ENCODE measurements at places on chromosomes 12 and 14.
A peak's percentile ranks its signal among the peaks of the same experiment; 100 is the strongest.

DNA sequence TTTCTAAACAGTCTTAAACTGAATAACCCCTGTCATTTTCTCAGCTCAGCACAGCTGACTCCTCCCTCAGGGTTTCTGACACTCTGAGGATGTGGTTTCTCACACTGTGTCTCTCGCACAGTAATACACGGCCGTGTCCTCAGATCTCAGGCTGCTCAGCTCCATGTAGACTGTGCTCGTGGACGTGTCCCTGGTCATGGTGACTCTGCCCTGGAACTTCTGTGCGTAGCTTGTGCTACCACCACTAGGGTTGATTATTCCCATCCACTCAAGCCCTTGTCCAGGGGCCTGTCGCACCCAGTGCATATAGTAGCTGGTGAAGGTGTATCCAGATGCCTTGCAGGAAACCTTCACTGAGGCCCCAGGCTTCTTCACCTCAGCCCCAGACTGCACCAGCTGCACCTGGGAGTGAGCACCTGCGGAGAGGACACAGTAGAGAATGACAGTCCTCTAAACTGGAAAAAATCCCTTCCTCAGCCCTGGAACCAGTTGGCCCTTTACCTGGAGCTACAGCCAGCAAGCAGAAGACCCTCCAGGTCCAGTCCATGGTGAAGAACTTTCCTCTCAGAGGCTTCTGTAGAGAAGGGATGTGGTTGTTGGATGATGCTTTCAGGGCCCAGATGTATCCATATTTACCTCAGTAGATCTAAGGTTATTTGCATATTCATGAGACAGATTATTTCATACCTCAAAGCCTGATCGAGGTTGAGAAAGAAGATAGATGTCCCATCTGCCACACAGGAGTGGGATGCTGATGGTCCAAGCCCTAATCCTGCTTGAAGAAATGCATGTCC, 984.8 kb downstream of the TMEM121 start:
- no peak for DNase-seq

- DNase-seq = no peak
Measured at GRCh38 chr12:93090731-93091172, 161.7 kb upstream of the EEA1 start.

DNA sequence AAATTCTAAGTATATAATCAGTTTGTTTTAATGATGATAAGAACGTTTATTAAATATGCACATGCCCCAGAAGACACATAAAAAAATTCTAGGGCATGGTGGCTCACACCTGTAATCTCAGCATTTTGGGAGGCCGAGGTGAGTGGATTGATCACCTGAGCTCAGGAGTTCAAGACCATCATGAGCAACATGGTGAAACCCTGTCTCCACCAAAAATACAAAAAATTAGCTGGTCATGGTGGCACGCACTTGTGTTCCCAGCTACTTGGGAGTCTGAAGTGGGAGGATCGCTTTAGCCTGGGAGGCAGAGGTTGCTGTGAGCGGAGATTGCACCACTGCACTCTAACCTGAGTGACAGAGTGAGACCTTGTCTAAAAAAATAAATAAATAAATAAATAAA, 4.0 kb downstream of the CD69 start:
- no peak for DNase-seq

- DNase-seq = no peak
Measured at GRCh38 chr14:99320621-99321235, 48.7 kb upstream of the BCL11B start.

DNA sequence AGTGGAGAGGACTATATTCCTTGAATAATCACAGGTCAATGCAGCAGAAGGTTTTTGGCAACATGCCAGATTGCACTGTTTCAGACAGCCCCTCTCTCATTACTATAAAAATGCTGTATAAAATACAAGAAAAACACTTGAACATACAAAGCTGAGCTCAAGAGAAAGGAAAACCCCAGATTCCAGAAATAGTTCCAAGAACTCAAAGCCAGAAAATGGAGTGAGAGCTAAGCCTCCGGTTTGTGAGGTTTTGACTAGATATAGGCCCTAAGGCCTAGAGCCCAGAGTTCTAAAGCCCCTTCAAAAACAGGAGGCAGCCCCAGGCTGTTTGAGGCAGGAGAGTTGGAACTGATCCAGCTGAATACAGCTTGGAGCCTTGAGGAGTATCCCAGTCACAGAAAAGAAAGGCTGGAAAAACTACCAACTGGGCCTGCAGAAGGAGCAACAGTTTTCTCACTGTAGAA, 29.4 kb upstream of the ACTN1 start:
- no peak for DNase-seq

- DNase-seq = peak; percentile 33
Measured at GRCh38 chr12:64611341-64612284, 1.3 kb downstream of the RASSF3 start.

GRCh38 chr14:68103853-68104252, 284.3 kb downstream of the RAD51B start:
- no peak for DNase-seq

DNA sequence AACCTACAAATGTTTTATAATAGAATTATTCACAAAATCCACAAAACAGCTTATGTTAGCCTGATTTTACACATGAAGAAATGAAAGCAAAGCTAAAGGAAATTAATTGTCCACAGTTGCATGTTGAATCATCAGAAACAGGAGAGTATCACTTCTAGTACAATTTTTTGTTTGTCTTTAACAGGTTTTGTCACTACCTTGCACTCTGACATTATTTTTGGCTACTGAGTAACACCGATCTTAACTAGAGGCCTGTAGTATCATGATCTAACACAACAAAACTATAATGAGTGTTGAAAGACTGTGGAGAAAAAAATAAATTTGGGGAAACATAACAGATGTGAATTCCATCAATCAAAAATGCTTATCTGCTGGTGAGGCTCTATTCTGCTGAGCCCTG, 60.1 kb downstream of the TAOK3 start:
- DNase-seq = no peak

DNA sequence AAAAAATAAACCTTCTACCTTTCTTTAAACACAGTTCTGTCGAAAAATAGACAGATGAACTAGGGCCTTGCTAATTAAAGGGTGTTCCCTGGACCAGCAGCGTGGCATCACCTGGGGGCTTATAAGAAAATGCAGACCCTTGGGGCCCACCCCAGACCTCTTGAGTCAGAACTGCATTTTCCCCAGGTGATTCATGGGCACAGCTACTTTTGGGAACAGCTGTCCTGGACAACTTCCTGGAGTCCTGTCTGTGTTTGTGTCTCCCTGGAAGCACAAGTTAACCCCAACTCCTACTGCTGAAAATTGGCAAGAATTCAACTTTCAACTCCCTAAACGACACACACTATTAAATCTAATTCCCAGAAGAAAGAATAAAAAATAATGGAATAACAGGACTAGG, 17.8 kb downstream of the FBLN5 start:
- no peak for DNase-seq

DNA sequence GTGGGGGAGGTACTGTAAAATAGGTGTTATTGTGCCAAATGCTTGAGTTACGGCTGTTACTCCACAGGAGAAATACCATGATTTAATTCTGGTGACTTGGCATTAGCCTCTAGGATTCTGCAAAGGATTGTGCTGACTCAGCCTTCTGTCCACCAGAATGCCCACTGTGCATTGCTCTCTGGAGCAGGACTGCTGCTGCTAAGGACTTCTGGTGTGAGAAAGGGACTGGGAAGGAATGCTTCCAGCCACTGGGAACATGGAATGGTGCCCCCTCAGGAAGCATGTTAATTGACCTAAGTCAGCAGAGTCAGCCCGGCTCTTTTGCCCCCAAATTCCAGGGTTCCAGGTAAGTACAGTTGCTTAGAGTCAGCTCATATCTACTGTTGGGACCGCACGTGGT, 32.9 kb downstream of the ZFHX2 start:
- no peak for DNase-seq

GRCh38 chr14:61502459-61503093, 181.2 kb downstream of the PRKCH start:
- DNase-seq = no peak

GRCh38 chr12:116619246-116619645, 60.1 kb downstream of the MAP1LC3B2 start:
- no peak for DNase-seq

GRCh38 chr12:817941-818600, 65.7 kb downstream of the WNK1 start:
- DNase-seq = no peak

- DNase-seq = no peak
Measured at GRCh38 chr14:29351996-29352705, 575.5 kb downstream of the PRKD1 start.

- DNase-seq = no peak
Measured at GRCh38 chr14:99663386-99664057, 18.6 kb downstream of the HHIPL1 start.

DNA sequence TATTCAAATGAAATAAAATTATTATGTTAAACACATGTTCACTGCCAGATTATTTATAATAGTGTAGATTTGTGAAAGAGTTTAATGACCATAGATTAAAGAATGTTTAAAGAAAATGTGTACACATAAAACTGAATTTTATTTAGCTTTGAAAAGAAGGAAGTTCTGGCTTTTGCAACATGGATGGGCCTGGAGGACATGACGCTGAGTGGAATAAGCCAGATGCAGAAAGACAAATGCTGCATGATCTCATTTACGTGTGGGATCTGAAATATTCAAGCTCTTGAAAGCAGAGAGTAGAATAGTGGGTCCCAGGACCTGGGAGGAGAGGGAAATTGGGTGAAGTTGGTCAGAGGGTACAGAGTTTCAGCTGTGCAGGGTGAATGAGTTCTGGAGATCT, 1261.2 kb downstream of the TMEM121 start:
- no peak for DNase-seq

GRCh38 chr14:99792551-99793212, 531 bp upstream of the EML1 start:
- peak; percentile 16 for DNase-seq

DNA sequence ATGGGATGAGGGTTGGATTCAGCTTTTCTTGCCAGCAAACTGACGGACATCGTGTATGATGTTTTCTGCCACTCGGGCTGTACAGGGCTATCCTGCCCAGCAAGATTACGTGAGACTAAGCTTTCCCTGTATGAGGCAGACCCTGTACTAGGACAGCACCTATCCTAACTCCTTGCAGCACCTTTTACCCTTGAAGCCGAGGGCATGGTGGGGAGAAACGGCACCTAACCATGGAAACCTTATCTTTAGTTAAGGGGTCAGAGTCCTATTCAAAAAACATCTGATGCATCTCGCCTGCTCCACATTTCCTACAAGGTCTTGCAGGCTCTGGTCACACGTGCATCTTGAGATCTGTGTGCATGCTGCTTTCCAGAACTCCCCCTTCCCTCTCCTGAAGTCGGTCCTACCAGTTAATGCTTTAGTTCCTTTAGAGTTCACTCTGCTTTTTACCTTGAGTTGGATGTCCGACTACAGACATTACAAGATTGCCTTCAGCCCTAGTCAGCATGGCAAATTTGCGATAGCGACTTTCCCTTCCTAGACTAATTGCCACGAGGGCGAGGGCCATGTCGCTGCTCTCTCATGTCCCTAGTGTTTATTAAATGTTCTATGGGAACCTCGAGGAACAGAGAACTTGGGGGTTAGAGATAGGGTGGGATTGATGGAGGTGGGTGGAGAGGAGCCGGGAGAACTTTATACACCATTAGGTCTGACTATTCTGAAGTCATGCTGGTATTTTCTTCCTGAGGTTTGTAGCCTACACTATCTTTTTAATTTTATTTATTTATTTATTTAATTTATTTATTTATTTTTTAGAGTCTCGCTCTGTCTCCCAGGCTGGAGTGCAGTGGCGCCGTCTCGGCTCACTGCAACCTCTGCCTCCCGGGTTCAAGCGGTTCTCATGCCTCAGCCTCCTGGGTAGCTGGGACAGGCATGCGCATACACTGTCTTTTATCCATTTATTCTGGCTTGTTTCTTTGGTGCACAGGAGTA, 6.6 kb downstream of the RAN start:
- no peak for DNase-seq

DNA sequence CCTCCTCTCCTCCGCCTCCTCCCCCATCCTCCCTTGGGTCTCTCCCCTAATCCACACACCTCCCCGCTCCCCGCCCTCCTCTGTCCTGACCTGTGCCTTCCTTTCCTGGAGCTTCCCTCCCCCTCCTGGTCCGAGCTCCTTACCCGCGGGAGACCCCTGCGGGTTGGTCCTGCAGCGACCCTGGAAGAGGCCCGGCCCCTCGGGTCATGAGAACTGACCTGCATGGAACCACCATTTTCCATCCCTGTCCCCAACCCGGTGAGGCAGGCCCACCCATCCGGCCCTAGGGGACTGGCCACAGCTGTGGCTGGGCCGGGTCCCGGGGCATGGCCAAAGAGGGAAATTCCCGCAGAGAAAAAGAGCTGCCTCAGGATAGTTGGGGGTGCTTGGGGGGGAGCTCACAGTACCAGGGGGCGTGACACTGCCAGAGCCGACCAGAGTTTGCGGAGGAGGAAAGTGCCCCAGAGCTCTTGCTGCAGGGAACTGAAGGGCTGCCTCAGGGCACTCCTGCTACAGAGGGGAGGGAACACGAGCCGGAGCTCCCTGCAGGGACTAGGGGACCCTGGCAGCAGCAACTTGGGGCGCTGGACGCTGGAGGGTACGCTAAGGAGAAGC, 613 bp downstream of the ARHGEF40 start:
- DNase-seq = peak; percentile 51

DNA sequence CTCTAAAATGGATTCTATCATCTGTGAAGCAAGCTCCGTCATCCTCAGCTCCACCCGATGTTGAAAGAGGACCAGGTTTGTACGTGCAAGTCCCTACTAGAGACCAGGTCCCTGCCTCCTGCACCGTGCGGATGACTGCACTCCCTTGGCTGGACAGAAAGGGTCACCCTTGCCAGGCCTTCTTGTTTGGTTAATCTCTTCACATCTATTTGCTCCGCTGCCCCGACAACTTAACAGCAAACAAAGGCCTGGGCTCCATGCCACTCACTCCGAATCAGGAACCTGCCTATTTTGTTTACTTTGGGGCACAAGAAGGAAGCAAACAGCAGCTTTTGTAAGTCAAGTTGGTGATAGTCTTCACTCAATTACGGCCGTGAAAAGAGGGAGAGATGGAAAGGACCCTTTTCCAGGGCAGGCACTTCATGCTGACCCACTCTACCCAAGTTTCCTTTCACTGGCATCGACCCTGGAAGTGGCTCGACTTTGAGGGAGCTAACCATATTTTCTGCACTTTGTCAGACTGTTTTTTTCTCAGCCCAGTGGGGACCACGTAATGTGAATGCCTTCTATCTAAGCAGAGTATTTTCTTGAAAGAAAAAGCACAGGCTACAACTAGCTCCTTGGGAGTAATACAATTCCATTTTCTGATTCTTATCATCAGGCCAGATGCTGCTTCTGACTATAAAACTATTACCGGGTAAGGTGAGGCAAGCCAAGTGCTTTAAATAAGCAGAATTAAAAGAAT, 202.6 kb downstream of the FOXN3 start:
- DNase-seq = no peak

GRCh38 chr14:74739293-74740030, 23.7 kb upstream of the YLPM1 start:
- DNase-seq = no peak

GRCh38 chr12:113190761-113191160, 5.2 kb downstream of the RITA1 start:
- no peak for DNase-seq

GRCh38 chr12:122326586-122326985, 60.3 kb upstream of the VPS33A start:
- no peak for DNase-seq

- no peak for DNase-seq
Measured at GRCh38 chr12:3553681-3554370, 62.8 kb downstream of the PRMT8 start.

- no peak for DNase-seq
Measured at GRCh38 chr12:100248886-100249285, 18.0 kb downstream of the DEPDC4 start.

- DNase-seq = no peak
Measured at GRCh38 chr12:16499611-16500010, 106.4 kb downstream of the LMO3 start.

- no peak for DNase-seq
Measured at GRCh38 chr14:95667249-95667693, 19.0 kb upstream of the TCL1B start.

- DNase-seq = no peak
Measured at GRCh38 chr12:93387780-93388179, 10.1 kb downstream of the NUDT4 start.

Measured in endothelial cell (in vitro differentiated cells).